Cardiac fibroblast (primary cell): ENCODE measurements at places on chromosomes 12 and 14.

DNA sequence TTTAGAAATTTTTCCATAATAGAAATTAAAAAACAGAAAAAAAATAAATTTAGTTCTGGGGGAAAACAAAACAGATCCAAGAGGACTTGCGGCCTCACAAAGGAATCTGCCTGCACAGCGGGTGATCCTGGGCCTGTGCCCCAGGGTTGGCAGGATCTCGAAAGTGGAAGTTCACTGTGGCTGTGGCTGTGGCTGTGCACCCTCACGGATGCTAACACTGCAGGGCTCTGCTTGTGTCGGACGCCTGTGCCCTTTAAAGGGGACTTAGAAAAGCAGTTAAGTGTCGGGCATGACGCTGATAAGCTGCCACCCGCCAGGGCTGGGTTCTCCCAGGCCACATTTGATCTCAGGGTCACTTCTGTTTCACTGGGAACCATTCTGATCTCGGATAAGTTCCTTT is 209.1 kb downstream of the TTC7B start:
- no peak for DNase-seq

GRCh38 chr14:42190744-42191143 is 584.1 kb downstream of the LRFN5 start:
- no peak for DNase-seq

GRCh38 chr12:39372929-39373328 is 70.0 kb downstream of the KIF21A start:
- DNase-seq: no peak

DNA sequence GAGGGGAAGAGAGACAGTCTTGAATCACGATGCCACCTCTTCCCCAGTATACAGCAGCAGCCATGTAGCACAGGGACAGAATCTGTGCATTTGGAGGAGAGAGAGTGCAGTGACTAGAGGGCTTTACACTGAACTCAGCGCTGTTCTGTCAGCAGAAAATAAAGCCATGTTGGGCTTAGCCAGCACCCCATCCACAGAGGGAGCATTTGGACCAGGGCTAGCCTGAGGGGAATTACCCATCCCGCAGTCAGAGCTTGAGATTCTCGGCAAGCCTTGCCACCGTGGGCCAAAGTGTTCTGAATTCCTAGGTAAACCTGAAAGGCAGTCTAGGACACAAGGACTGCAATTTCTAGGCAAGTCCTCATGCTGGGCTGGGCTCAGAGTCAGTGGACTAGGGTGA is 120.4 kb upstream of the CNOT2 start:
- DNase-seq: no peak

GRCh38 chr14:69376439-69376838 is 21.7 kb downstream of the ERH start:
- peak; percentile 56 for DNase-seq

GRCh38 chr12:24500831-24501230 is 448.1 kb downstream of the BCAT1 start:
- DNase-seq: no peak

DNA sequence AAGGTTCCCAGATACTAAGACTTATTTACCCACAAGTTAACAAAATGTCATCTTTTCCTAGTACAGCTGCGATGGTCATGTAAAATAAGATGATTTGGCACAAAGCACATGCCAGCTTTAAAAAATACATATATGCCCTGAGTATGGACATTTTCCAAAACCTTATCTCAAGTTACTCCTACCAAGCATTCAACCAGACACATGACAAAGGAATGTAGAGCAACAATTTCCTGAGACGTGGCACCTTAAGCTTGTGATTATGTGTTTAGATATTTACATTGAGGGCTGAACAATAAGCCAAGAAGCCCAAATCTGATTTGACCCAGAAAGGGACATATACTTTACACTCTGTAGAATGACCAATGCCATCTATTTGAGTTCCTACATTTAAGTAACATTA is 24.5 kb upstream of the OVCH1 start:
- DNase-seq: peak; percentile 76

GRCh38 chr12:72276181-72276805 is 4.1 kb downstream of the TRHDE start:
- DNase-seq: no peak

DNA sequence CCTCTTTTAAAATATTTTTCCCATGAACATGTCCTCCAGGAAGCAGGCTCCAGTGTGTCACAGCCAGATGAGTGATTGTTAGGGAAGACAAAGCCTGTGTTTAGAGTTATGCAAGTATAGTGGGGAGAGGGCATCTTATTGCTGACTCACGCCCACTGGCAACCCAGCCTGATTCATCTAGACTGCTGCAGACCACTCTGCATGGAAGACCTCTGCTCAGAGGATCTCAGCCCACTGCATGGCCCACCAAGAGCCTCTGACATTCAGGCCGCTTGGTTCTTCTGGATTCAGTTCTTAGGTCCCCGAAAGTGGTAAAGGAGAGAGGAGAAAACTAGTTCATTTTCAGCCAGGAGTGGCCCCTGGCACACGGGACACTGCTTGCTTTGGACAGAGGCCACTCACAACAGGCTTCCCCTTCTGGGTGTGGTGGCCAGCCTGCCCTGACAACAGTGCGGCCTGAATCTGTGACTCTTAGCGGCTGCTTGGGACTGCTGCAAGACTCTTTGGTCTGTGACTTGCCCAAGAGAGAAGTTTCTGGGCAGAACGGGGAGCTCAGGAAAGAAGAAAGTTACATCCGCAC is 266.3 kb downstream of the ZFP36L1 start:
- no peak for DNase-seq

GRCh38 chr14:66496188-66496807 is 10.1 kb downstream of the CCDC196 start:
- no peak for DNase-seq

GRCh38 chr12:7793211-7793610 is 4.0 kb downstream of the NANOG start:
- no peak for DNase-seq

GRCh38 chr12:121861636-121862254 is 3.1 kb upstream of the HPD start:
- DNase-seq: no peak

- peak; percentile 74 for DNase-seq
Observed at GRCh38 chr12:76784600-76785051, 20.7 kb downstream of the ZDHHC17 start.

DNA sequence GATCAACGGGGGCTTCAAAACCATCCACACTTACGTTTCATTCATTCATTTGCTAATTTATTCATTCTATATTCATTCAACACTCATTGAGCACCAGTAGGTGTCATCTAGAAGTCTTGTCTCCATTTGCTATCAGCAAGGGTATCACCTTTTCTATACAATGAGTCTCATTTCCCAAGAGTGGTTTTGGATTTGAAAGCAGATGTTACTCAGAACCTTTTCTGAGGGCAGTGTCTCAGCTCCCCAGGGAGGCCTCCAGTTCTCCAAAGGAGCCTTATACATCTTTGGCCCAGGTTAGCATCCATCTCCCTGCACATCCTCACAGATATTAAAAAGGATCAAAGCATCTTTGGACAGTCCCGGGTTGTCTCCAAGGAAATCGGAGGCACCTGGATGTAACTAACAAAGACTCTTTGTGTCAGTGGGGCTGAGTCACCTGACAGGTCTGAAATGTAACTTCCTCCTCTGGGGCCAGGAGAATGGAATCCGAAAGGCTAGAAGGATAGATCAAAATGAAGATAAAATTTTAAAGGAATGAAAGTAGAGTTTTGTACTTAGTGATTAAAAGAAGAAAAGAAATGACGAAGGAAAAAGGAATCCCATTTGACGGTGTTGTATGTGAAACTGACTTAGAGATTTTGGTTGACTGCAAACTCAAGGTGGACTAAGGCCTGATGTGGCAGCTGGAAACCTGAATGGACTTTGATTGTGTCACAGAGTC is 103.0 kb downstream of the VCPKMT start:
- no peak for DNase-seq

DNA sequence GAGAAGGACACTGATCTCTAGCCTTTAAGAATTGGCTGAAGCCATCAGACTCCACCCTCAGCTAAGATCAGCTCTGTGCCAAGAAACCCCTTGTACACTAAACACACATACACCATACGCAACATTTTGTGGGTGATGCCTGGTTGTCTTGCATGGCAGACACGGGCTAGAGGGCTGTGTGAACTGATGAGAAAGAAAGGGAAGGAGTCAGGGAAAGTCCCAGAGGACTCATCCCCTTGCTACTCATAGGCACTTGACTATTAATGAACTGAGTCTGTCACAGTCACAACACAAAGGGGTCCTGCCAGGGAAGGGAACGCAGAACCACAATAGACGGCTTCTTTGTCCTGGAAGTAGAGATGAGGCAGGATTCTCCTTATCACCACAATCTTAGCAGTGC is 80.8 kb downstream of the EMP1 start:
- no peak for DNase-seq

DNA sequence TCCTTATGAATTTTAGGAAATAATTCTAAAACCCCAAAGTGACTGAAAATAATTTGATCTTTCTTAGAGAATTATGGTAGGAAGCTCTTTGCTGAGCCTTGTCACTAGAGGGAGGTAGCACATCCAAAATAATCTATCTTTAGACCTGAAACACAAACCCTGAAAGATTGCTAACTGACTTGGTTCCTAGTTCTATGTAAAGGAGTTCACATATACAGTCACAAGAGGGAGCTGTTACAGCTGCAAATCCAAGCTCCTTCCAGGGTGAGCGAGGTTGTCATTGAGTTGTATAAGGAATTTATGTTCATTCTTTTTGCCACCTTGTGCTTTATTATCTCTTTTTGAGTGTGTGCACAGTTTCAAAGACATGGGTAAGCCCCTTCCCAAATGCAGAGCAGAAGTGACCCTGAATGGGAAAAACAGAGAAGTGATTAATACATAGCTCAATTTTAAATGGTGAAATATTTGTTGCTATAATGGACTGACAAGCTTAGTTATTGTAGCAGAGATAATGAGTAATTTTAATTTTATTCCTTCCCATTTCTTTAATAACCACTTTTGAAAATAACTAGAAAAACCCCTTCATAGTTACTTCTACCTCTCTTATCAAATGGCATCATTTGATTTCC is 387.9 kb downstream of the DAD1 start:
- DNase-seq: peak; percentile 50

- DNase-seq: peak; percentile 56
Observed at GRCh38 chr14:67674139-67674479, 323 bp downstream of the VTI1B start.

DNA sequence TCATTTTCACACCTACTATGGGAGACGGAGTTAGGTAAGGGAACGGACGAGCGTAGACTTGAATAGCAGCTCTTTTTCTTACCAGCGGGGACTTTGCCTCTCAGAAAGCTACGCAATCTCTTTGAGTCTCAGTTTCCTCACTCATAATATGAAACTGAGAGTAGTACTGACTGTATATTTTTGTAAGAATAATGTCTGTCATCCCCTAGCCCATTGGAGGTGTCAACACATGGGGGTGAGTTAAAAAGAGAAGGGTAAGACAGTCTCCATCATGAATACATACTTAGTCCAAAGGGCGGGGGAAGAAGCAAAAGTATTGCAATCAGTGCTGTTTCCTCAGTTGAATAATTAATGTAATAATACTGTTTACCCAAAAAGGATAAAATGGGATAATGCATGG is 592.2 kb downstream of the NRXN3 start:
- no peak for DNase-seq

- no peak for DNase-seq
Observed at GRCh38 chr14:89163031-89163636, 253.9 kb downstream of the FOXN3 start.

DNA sequence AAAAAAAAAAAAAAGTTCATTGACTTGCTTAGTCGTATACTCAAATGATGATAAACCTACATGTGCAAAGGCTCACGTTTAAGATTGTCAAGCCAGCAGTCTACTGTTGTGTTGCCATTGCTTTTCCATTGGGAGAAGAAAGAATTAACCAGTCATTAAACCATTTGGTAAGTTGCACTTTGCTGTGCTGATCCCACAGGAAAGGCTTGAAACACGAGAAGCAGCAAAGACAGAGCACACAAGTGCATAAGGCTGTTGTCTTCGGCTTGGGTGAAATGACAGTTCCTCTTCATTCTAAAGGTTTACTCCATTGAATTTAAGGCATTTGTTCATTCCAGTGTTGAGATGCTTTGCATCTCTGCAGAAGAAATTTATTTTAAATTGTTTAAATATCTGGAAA is 50.1 kb downstream of the ZC3H14 start:
- no peak for DNase-seq

DNA sequence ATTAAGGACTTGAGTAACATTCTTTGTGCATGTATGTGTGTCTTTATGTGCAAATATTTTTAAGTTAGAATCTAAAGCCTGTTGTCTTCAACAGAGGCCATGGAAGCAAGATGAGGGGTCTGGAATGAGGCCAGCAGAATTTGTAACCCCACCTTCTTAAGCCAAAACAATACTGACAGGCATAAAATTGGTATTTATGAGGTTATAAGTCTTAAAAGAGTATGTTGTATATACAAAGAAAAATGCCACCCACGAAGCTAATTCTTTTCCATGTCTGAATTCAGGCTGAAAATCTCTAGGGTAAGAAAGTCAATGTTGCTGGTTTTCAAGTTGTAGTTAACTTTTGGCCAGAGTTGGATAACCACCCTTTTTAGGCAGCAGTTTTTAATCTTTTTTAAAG is 86.2 kb upstream of the TMTC1 start:
- no peak for DNase-seq

GRCh38 chr12:54001283-54002187 is 1.6 kb downstream of the HOXC9 start:
- DNase-seq: no peak

- no peak for DNase-seq
Observed at GRCh38 chr12:66716522-66716921, 37.6 kb upstream of the GRIP1 start.

- DNase-seq: no peak
Observed at GRCh38 chr12:82434392-82434911, 76.1 kb downstream of the METTL25 start.

- DNase-seq: no peak
Observed at GRCh38 chr12:130053651-130054069, 108.6 kb upstream of the FZD10 start.

- DNase-seq: no peak
Observed at GRCh38 chr12:8841778-8842177, 19.4 kb downstream of the A2ML1 start.

- DNase-seq: peak; percentile 81
Observed at GRCh38 chr14:56333359-56334292, 215.4 kb downstream of the PELI2 start.

GRCh38 chr12:16370096-16370495 is 22.7 kb downstream of the MGST1 start:
- DNase-seq: no peak

DNA sequence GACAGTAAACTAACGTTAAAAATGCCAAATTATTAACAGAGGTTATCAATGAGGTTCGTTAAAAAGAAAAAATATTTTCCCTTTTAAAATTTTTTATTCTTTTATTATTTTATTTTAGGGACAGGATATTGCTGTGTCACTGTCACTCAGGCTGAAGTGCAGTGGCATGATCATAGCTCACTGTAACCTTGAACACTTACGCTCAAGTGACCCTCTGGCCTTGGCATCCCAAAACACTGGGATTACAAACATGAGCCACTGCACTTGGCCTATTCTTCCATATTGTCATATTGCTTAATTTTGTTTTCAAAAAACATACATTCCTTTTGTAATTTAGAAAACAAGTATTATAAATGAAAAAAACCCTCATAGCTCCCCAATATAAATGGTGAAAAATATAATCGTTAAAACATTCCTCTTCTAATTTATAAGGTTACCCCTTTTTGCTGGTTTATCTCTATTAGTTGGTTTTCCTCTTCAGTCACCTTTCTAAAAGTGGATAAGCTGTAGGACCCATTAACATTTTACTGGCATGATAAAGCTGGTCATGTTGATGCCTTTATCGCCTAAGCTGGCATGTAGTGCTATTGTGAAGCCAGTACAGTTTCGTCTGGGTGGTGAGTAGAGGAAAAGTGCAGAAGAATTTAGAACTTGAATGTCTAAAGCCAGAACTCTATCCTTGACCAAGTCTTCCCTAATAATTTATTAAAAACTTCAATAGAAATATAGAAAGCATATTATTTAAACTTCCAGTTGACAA is 27.6 kb downstream of the PDE3A start:
- no peak for DNase-seq
